ENCODE measurements at places on chromosomes 5 and 9.

DNA sequence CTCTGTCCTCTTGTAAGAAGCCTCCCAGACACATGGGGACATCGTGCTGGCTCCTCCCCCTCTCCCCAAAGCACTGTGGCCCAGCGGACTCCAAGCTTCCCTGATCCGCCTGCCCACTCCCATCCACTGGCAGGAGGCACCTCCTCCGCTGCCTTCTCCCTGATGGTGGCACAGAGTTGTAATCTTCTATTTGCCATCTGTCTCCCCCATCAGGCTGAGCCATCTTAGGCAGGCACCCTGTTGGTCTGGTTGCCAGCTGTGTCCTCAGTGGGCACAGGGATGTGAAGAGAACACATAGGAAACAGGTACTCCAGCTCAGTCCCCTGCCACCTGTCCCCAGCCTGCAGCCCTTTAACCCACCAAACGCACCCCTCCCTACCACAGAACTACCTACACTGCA, 5.4 kb upstream of the ZDHHC12 start:
- no peak for DNase-seq

GRCh38 chr5:178205749-178206047, 1.4 kb downstream of the HNRNPAB start:
- no peak for DNase-seq

DNA sequence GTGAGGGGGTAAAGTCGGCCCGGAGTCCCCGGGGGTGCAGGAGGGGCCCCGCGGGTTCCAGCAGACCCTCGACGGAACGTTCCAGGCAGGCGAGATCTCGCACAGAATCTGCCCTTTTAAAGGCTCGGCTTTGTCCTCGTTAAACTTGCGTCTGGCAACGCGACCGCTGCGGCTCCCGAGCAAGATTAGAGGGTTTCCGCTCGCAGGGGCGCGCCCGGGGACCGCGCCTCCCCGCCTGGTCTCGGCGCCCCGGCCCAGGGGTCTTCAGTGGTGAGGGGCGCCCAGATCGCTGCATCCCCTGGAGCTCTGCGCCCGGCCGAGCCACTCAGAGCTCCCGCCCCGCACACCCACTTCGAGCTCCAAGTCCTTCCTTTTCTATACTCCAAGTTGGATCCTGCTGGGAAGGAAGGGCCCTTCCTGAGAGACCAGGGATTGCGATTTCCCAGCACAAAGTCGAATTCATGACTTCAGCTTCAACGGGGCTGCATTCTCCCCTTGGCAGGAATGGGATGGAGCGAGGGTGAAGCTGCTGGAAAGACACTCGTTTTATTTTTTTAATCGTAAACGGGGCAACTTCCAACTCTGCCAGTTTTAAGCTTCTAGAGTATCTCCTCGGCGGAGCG, 11.3 kb downstream of the PROP1 start:
- no peak for DNase-seq

GRCh38 chr5:12071455-12071854, 167.2 kb upstream of the CTNND2 start:
- no peak for DNase-seq
